Hippocampal formation (tissue), 2 donors: ENCODE measurements at places on chromosomes 12 and 14.

- DNase-seq, result no peak
These were observed 199.3 kb upstream of the PWP1 start for GRCh38 chr12:107486140-107486892.

GRCh38 chr14:57391517-57392195 lies 1.3 kb downstream of the NAA30 start:
- DNase-seq, result no peak

DNA sequence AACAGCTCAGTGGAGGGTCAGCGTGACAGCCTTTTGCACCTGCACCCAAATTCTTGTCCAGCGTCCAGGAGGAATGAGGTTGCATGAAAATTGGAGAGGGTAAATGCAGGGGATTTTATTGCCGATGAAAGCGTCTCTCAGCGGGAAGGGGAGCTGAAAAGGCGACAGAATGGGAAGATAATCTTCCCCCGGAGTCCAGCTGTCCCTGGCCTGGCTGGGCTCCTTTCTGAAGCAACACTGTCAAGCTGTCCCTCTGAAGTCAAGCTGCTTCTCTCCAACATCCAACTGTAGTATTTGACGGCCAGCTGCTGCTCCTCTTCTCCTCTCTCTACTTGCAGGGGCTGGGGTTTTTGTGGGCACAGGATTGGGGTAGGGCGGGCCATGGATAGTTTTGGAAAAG lies 32.7 kb downstream of the NOPCHAP1 start:
- DNase-seq, result no peak

GRCh38 chr12:54300732-54301427 lies at the start of gene NFE2:
NFE2 (minus strand) TSS chr12:54301015; CDS start chr12:54295248, 5,767 bp downstream.
- DNase-seq, result no peak

DNA sequence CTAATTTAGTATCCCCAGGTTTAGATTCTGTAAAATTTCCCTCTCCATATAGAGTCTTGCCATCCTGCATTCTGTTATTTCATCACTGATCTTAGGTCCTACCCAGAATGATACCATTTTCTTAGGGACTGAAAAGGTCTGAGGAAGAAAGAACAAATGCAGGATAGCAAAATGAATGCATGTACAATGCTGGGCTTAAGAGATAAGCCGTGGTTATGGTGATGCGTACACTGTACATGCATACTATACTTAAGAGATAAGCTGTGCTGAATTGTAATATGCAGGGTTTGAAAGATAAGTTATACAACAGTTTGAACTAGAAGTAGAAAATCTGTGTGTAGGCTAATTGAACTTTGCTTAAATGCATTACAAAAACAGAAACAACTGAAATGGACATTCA lies 416.2 kb downstream of the C12orf50 start:
- DNase-seq, result no peak

DNA sequence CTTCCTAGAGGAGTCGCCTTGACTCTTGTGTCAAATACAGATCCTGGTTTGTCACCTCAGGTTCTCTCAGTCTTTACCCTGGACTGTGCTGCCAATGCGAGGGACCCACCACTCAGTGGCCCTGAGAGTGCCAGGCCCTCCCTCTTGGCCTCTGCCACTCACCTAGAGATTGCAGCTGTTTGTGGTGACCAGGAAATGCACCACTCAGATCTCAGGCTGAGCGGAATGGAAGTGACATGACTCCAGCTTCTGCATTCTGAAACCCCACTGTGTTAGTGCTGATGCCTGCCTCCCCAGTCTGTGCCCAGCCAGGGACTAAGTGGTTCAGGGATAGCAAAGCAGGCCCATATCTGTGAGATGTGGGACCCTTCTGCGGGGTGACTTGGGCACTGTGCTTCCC lies 27.8 kb upstream of the NEDD1 start:
- DNase-seq, result no peak

GRCh38 chr14:96221109-96221650 lies 16.5 kb downstream of the BDKRB2 start:
- DNase-seq, result no peak

DNA sequence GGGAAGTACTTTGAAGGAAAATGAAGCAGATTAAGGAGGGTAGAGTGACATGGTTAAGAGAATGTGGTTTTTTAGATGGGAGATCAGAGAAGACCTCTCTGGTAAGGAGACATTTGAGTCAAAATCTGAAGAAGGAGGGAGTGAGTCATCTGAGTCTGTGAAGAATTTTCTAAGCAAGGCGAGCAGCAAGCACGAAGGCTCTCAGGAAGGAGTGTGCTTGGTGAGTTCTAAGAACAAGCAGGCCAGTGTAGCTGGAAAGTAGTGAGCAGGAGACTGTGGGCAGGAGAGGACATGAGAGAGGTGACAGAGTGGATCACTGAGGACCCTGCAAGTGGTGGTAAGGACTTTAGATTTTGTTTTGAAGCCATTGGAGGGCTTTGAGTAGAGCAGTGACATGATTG lies 76.3 kb upstream of the FUT8 start:
- no peak for DNase-seq

DNA sequence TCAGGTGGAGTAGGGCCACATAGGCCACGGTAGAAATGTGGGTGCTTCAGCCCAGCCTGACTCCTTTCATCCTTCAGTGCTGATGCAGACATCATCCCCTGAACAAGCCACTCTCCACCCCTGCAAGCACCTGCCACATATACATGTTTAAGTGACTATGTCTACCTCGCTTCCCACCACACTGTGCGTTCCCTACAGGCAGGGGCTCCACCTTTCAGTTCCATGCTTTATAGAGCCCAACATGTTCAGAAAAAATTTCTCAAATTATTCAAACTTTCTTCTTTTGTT lies 11.6 kb downstream of the SLC7A7 start:
- no peak for DNase-seq

- DNase-seq, result no peak
These were observed 179.2 kb downstream of the AKAP6 start for GRCh38 chr14:32508281-32508680.

- DNase-seq, result no peak
These were observed 1636.5 kb upstream of the SEL1L start for GRCh38 chr14:83170165-83170564.

DNA sequence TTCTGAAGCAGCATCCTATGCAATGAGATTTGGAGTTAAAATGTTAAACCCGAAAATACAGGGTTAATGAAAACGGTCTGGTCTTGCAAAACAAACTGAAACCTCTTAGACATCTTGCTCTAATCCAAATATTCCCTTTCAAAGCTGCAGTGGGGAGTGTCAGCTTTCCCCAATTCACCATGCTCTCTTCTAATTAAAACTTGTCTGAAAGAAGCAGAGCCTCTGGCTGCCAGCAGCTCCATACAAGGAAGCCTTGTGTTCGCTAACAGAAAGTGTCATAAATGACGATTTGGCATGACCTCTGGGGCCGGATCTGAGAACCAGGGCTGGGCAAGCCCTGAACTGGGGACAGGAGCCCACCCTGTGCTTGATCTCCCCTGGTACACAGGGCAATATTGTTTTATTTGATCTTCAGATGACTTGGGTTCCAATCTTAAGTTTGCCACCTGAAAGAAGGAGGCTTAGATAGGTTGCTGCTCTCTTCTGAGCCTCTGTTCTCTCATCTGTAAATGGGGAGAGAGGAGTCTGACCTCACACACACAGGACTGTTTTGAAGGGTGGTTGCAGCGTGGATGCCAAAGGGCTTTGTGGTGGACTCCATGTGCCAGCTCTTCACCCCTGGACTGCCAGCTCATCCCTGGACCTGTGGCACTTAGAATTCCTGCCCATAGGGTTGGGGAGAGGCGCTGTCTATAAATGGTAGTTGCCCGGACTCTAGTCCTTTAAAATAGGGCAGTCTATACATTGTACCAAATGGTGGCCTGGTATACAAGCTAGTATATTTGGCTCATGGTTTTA lies 7.8 kb downstream of the KMT5A start:
- no peak for DNase-seq

DNA sequence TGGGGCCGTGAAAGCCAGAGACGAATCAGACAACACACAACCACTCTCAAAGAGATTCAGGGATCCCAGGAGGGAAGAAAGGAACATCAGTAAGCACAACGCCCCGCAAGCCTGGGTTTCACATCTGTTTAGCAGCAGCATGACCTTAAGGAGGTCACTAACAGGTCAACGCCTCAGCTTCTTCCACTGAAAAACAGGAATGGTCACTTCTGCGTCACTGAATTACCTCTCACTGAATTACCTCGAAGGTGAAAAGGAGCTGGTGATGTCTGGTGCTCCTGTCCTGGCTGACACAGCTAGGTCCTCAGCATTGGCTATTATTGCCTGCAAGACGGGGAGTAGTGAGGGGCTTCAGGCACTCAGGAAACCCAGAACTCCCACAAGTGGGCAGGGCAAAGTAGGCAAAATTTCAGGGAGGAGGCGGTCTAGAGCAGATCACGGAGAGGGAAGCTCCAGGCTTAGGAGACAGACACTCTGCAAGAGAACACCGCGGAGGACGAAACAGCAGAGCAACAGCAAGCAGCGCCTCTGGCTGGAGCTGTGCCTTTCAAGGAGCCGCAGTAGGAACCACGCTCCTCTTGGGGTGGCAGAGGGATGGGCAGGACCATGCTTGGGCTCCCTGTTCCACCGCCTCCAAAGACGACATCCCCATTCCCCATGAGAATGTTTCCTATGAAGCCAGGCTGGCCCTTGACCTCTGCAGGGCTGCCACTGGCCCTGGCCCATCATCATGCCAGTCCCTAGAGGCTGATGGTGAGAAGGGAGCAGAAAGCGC lies 108.4 kb downstream of the SINHCAF start:
- no peak for DNase-seq

DNA sequence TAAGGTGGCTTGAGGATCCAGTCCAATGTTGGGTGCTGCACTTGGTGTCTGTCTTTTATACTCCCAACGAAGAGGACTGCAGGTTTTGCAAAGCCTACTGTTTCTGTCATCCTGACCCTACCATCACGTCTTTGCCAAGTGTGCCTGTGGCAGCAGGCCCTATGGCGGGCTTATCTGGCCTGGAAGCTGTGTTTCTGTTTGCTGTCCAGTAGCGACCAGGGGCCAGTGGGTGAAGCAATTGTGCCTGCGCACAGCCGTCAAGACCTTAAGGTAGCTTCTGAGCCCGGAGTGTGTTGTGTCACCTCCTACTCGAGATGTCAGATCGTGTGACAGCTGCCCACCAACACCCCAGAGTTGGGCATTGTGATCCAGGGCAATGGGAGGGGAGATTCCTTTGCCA lies 62.7 kb downstream of the DDX51 start:
- DNase-seq, result no peak

DNA sequence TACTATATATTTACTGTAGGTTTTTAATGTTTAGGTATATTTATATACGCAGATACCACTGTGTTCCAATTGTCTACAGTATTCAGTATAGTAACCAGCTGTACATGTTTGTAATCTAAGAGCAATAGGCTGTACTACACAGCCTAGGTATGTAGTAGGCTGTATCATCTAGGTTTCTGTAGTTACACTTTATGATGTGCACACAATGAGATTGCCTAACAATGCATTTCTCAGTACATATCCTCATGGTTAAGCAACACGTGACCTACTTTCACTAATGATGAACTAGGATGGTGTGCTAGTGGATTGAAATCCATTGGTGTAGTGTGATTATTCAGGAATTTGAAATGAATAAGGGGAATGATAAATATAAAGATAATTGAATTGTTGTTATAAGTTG lies 77.7 kb downstream of the ETNK1 start:
- DNase-seq, result no peak

DNA sequence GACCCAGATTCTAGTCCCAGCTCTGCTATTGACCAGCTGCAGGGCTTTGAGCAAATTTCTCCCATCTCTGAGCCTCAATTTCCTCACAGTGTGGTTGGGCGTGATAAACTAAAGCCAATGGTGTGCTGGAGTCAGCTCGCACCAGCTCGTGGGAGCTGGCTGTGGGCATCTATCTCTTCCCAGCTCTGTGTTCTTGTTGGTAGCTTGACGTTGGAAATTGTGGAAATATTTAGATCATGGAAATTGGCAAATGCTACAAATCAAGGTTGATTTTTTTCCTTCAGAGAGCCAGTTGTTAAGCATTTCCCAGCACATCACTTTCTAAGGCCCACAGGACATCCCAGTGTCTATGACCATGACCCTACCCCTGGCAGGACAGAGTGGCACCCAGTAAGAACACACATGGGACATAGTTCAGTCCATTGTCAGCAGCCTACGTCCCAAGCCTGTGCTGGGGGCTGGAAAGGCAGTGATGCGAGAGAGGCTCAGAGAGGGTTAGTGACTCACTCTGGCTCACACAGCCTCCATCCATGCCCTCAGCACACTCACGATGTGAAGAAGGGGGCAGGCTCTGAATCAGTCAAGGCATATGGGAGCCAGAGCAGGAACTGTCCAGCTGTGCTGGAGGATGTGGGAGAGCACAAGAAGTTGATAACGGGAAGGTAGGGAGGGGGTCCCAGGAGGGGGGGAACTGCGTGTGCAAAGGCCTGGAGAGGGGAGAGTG lies 77.6 kb downstream of the LGMN start:
- no peak for DNase-seq

DNA sequence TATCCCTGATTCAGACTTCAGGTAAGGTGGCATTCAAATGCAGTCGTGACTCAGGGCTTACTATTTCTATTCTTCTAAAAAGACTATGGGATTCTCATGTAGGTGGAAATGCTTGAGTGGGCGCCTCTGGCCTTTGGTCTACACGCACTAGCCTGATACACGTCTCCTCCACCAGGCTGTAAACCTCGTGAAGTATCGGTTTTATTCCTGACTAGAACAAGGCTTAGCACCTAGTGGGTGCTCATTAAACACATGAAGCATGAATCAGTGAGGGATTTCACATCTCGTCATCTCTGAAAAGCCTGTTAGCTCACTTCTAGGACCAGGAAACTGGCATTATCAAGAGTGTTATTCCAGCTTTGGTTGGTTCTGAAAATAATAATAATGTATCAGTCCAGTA lies 17.7 kb upstream of the HNF1A start:
- no peak for DNase-seq

- DNase-seq, result no peak
These were observed 496.6 kb upstream of the TMPO start for GRCh38 chr12:98018836-98019235.

- no peak for DNase-seq
These were observed 278.2 kb upstream of the SFSWAP start for GRCh38 chr12:131432532-131433260.

DNA sequence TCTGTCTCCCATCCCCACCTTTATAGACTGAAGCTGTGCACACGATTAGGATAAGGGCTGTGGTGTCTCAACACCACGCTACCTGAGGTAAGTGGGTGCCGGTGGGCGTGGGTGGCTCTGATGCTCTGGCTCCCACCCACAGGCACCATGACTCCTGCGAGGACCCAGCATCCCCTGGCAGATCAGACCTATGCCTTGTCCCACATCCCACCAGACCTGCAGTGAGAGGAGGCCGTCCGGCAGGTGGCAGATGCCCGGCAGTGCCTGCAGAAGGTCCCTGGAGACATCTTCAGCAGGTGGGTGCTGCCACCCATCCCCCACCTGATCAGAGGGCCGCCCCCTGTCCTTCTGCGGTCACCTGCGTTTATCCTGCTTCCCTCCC lies 104.4 kb upstream of the PRB2 start:
- no peak for DNase-seq

DNA sequence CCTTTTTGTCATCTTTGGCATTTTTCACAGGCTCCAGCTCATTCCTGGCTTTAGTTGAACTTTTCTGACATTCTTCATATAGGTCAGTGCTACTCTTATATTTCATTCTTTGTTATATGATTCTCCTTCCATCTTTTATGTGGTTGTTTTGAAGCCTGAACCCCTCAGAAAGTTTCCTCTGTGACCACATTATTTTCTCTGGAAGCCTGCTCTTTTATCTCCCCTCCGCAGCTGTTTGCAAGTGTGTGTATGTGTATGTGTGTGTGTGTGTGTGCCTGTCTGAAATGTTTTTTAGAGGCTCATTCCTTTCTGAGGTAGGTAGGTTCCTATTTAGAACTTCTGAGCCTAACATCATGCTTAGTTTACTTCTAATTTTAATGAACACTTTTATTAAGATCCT lies 47.6 kb downstream of the ANO4 start:
- no peak for DNase-seq

- no peak for DNase-seq
These were observed 53.6 kb downstream of the EML1 start for GRCh38 chr14:99846808-99847207.
